ENCODE measurements at places on chromosomes 4 and X.

- DNase-seq: no peak
These were observed 212.6 kb upstream of the AGTR2 start for GRCh38 chrX:115957862-115958490.

DNA sequence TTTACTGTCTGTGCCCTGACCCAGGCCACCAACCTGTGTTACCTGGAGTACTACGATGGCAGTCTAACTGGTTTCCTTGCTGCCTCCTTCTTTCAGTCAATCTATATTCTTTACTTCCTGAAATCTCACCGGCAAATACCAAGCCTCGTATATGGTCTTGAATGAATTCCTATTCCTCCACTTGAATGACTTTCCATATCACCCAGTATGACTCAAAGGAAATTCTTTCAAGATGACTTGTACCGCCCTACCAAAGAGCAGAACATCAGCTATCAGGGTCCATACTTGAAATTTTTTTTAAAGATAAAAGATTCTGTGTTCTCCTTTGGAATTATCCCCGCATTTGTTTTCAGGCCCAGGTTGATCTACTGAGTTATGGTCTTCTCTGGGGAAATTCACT, 378.0 kb downstream of the AFF2 start:
- DNase-seq: no peak

- no peak for DNase-seq
These were observed 83.1 kb downstream of the GRIA3 start for GRCh38 chrX:123267220-123267619.

DNA sequence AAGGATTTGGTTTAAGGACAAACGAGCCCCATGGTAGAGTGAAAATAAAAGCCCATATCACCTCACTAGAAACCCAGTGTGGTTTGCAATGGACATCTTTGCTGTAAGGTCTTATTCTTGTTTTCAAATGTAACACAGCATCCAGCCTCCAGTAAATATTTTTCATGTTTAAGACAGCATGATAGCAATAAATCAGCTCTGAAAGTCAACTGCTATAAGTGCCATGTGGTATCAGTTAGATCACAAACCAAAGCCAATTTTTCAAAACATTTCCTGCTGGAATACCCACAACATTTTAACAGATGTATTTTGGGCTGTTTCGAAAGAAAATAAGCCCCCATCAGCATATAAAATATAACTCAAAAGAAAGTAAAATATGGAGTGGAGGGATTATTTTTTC, 24.0 kb upstream of the SCML1 start:
- no peak for DNase-seq
